WERI-Rb-1 (cell line): ENCODE measurements at places on chromosomes 13 and 19.

GRCh38 chr19:16014923-16015804, 61.1 kb upstream of the TPM4 start:
- DNase-seq = no peak

GRCh38 chr13:45941261-45941660, 89.7 kb upstream of the SIAH3 start:
- no peak for DNase-seq

- DNase-seq = no peak
Observed at GRCh38 chr13:88085036-88085435, 413.9 kb downstream of the SLITRK5 start.

DNA sequence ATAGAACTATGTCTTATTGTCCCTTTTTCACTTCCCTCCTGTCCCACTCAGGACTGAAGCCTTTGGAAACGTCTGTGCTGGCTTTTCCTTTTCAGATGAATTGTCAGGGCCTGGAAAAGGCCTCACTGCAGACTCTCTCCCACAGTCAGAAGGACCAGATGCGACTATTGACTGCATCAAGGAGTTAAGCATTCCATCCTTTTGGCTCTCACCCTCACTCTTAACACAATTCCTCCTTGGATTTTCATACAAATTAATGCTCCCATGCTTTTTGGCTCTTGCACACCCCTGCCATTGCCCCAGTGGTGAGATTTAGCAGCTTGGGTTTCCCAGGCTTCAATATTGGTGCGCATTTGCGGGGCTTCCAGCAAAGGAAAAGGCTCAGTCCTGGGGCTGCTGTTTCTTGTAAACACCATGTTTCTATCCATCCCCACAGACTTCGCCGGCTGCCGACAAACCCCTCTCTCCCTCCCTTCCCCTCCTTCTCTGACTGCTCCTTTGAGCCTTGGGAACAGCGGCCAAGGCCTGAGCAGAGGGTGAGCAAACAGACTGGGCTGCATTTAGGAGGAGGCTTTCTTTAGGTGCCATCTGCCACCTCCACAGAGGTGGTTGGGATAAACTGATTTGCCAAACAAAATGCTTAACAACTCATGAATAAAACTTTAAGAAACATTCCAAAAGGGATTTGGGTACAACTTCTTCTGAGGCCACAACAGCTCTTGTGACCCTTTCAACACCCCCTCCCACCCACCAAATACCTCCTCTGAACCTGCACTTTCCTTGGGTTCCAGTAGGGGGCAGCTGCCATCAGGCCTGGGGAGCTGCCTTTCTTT, 48.6 kb upstream of the PCDH8 start:
- DNase-seq = peak; percentile 18

DNA sequence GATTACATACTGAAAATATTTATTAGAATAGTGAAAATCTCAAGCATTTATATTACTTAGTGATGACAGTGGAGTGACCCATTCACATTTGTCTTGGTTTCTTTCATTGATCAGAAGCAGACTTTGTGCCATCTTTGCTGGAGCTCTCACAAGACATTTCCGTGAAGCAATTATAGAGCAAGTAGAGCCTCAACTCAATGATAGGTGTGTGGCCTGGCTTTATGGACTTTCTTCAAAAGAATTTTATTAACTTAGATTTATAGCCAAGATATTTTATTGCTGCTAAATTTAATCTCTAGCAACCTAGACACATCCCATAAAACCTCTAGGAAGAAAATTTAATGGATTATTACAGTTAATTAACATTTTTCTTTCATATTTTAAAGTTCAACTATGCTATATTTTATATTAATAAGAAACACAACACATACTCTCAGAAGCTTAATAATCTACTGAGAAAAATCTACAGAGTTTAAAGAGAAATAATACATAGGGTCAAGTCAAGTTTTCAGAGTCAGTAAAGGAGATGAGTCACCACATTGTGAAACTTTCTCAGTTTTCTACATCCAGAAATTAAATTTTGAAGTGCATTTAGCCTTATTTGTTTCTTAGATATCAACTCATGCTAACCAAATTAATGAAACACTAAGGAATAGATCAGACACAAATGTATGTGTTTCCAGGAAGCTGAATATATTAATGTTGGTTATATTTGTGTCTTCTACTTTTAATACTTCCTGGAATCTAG, 160.5 kb downstream of the LACC1 start:
- no peak for DNase-seq

GRCh38 chr13:21347753-21348318, 111.3 kb downstream of the ZDHHC20 start:
- DNase-seq = no peak

DNA sequence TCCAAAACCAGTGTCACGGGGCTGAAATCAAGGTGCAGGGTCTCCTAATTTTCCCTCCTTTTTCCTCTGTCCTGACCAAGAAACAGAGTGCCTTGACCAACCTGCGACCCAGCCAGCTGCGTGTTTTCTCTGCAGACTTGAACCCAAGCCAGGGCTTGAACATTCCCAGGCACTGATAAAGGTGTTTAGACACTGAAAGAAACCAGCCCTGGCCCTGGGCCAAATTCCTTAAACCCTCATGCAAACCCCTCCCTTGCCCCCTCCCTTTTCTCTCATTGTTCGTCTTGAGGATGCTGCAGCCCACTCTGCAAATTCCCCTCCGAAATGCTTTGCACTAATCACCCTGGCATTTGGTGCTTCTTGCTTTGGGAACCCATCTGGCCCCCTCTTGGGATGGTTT, 9.5 kb upstream of the FFAR2 start:
- DNase-seq = no peak

- no peak for DNase-seq
Observed at GRCh38 chr13:33800646-33801186, 17.2 kb upstream of the RFC3 start.

DNA sequence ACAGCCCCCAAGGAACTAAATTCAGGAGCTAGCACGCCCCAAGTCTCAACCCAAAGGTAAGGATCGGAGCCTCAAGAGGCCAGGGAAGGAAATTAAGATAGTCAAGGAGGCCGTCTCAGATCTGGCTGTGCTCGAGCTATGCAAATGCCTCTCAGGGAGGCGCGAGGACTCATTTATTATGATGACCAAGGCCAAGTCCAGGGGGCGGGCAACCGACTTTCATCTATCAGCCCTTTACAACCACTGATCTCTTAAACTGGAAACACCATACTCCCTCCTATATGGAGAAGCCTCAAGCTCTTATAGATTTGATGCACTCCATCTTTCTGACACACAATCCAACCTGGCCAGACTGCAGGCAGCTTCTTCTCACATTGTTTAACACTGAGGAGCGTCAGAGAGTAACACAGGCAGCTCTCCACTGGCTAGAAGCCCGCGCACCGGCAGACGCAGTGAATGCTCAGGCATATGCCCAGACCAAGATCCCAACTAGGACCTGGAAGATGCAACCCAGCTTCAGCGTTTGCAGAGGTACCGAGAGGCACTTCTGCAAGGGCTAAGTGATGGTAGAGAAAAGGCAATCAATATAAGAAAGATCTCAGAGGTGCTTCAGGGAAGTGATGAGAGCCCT, 9.6 kb upstream of the SLC15A1 start:
- DNase-seq = no peak

DNA sequence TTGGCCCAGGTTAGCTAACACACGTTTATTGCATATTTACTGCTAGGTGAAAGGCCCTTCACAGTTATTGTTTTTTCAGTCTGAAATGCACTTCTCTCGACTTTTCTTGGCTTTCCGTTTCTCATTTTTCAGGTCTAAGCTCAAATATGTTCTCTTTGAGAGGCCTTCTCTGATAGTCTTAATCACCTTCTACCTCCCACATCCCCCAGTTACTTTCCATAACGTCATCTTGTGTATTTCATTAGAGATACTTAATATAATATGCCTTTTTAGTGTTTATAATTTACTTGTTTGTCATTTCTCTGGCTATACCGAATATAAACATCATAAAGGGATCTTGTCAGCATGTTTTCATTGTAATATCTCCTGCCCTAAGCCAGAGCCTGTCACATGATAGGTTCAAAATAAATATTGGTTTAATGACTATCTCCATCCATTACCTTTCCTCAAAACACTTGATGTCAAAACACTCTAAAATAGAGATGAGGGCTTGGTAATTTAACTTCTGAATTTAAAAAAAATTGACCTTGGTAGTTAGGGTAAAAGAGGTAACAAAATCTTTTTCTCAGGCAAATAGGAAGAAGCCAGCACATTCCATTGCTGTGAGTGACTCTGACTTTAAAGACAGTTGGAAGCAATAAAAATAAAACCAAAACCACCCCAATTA, 168.6 kb upstream of the RFC3 start:
- no peak for DNase-seq

DNA sequence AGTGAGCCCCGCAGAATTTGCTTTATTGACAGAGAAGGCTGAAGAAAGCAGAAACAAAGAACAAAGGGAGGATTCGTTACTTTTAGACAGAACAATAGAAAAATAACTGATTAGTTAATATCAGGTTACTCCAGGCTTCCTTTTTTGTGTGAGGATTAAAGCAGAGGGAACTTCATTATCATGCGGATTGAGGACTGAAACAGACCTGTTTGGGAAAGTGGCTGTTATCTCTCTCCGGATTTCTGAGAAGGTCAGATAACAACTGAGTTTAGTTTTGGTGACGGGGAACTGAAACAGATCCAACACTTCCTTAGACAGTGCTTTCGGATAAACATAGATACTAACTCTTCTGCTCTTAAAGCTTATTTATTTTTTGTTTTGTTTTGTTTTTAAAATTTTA, 246.4 kb upstream of the ZNF507 start:
- DNase-seq = no peak

- peak; percentile 47 for DNase-seq
Observed at GRCh38 chr19:460877-461720, at the start of gene SHC2. Gene SHC2 (minus strand): TSS chr19:461033. CDS start chr19:460996, 37 bp downstream.

DNA sequence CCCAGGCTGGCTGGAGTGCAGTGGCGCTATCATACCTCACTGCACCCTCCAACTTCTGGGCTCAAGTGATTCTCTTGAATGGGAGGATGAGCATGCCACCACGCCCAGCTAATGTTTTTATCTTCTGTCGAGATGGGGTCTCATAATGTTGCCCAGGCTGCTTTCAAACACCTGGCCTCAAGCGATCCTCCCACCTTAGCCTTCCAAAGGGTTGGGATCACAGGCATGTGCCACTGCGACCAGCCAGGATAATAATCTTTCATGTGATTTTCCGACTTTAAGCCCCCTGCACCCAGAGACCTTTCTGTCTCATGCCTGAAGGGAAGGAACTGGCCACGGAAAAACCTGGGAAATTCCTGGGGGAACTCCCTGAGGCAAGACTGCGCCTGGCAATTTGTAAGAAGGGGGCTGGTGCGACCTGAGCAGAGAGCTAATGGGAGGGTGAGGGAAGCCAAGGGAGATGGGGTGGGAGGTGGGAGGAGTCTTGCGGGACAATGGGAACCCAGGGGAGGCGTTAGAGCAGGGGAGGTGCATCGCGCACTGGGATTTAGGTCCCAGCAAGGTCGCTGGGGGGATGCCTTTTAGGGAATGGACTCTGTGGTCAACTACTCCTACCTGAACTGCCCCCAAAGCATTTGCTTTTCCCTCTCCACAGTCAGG, 1.2 kb upstream of the CCDC124 start:
- no peak for DNase-seq

GRCh38 chr19:11699931-11700794, 38.6 kb downstream of the ZNF823 start:
- DNase-seq = no peak

DNA sequence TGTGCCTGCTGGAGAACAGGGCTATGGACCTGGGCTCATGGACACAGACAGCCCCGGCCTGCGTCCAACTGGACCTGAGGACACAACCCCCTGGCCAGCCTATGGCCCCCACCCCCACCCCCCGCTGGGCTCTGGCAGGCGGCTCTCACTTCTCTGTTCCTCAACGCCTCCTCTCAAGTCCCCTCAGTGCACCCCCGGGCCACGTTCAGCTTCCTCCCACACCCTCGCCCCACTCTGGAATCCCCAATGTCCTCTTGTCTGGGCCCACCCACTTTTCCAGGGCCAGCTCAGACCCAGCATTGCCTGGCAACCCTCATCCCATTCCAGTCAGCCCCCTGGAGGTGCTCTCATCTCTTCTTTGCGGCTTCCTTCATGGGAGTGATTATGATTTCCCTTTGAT, 130.2 kb upstream of the SPACA7 start:
- DNase-seq = peak; percentile 7

- no peak for DNase-seq
Observed at GRCh38 chr13:30843548-30843947, 62.5 kb upstream of the MEDAG start.
